ENCODE measurements at places on chromosomes 2 and 18.

DNA sequence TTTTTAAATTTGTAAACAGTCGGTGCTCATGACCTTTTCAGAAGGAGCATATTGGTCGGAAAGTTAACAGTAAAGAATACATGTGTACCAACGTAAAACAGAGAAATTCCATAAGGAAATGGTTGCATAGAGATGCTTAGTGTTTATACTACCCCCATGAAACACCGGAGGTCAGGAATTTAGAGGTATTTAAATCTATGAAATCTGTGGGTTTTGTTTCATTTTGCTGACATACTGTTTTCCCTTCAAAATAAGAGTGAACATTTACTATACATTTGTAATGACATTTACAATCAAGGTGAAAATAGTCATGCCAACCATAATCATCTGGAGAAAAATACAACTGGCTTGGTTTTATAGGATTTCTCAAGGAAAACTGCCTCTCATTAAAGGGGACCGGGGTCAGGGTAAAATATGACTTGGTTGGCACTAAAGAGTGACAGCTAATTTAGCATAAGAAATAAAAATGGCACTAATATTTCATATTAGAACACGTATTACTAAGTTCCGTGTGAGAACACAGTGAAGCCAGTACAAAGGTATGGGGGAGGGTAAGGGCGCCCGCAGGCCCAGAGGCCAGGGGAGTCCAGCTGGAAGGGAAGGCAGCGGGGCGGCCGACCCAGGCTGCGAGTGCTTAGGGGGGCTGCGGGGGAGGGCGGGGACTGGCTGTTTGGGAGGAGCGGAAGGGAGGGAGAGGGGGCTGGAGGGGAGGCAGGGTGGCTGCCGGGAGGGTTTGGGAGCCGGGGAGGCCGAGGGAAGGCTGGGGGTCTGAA is 1.1 kb upstream of the RNU4ATAC start:
- H3K4me1 ChIP-seq = peaks cover 38% of the 10 kb centered on the region
- no peaks in the 10 kb centered on the region for H3K36me3 ChIP-seq
- no peaks in the 10 kb centered on the region for H3K27me3 ChIP-seq
- peak overlapping the region; percentile 97 for H3K4me3 ChIP-seq
- DNase-seq = no peak

DNA sequence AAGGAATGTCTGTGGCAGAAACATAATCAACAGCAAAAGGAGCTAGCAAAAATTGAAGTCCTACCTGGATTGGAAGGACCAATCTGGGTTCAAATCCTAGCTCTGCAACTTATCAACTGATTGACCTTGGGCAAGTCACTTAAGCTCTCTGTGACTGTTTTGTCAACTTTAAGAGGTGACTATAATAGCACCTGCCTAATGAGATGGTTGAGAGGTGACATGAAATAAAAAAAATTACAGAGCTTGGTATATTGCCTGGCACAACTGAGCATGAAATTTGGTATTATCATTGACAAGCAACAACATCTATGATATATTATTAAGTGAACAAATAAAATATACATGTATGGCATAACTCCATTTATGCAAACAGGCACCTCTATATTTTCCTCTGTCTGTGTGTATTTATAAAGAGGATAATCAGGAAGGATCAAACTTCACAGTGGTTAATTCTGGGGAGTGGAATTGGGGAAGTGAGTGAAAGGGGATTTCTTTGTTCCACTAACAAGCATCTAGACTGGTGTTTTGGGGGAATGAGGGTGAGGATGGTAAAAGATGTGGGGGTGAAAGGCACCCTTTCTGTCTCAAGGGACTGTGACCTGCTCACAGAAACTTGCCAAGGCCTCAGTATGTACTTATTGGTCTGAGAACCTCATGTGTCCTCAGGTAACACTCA is 132.8 kb upstream of the SERTAD2 start:
- no peak overlapping the region for H3K4me3 ChIP-seq
- H3K27me3 ChIP-seq = no peaks in the 10 kb centered on the region
- no peak for DNase-seq
- no peak overlapping the region for H3K27ac ChIP-seq

- DNase-seq = no peak
- H3K27me3 ChIP-seq = no peaks in the 10 kb centered on the region
- peaks cover 23% of the 10 kb centered on the region for H3K36me3 ChIP-seq
- H3K4me1 ChIP-seq = peaks cover 30% of the 10 kb centered on the region
- H3K27ac ChIP-seq = peak overlapping the region; percentile 95
These were observed 463 bp downstream of the PPP1CB start for GRCh38 chr2:28751956-28752630.

GRCh38 chr18:21315741-21316197 is 73.7 kb downstream of the GREB1L start:
- H3K27me3 ChIP-seq = no peaks in the 10 kb centered on the region
- no peak for DNase-seq
- no peak overlapping the region for H3K27ac ChIP-seq
- no peaks in the 10 kb centered on the region for H3K36me3 ChIP-seq
- H3K4me1 ChIP-seq = no peaks in the 10 kb centered on the region

- H3K36me3 ChIP-seq = no peaks in the 10 kb centered on the region
- H3K4me1 ChIP-seq = peaks cover 2% of the 10 kb centered on the region
- H3K4me3 ChIP-seq = no peak overlapping the region
- DNase-seq = no peak
- no peak overlapping the region for H3K27ac ChIP-seq
- no peaks in the 10 kb centered on the region for H3K27me3 ChIP-seq
These were observed 45.6 kb upstream of the BZW1 start for GRCh38 chr2:200765995-200766660.

DNA sequence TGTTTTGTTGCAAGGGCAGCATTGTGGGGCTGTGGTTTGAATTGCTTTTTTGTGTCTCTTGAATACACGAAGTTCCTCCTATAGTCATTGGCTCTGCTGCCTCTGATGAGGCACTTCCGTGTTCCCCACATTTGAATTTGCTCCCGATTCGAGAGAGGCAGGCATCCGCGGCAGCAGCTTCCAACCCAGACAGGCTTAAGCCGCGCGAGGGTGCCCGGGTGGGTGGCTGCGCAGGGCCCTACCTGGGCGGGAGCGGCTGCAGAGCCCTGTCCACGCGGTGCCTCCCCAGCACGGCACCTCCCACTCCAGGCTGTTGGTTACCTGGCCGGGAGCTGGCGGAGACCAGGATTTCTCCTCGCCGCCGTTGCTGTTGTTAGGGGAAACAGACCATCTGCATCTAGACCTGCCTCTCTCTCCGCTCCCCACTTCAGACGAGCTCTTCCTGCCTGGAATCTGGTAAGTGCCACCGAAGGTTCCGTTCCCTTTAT is 151.3 kb downstream of the NEDD4L start:
- peak overlapping the region; percentile 93 for H3K27ac ChIP-seq
- H3K27me3 ChIP-seq = peaks cover 8% of the 10 kb centered on the region
- DNase-seq = peak; percentile 18
- H3K4me3 ChIP-seq = peak overlapping the region; percentile 85

GRCh38 chr2:239108459-239108858 is 260.6 kb downstream of the TWIST2 start:
- H3K4me3 ChIP-seq = no peak overlapping the region
- DNase-seq = no peak
- H3K27me3 ChIP-seq = no peaks in the 10 kb centered on the region
- no peaks in the 10 kb centered on the region for H3K4me1 ChIP-seq
- no peak overlapping the region for H3K27ac ChIP-seq

DNA sequence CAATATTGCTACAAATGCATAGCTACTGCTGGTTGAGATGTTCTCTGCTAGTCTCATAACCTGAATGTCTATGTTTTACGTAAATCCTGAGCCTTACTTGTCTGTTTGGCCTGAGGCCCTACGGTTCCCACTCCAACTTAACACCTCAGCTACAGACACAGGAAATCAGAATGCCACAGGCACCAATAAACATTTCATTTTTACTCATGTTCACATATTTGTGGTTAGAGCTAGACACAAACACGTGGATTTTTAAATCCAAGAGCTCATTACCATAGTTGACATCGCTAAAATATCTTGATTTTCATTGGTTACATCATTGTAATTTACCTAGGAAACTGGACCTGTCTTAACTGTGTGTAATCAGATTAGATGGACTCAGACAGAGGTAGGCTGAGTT is 263.8 kb upstream of the CDH19 start:
- no peak overlapping the region for H3K27ac ChIP-seq
- H3K4me3 ChIP-seq = no peak overlapping the region
- H3K36me3 ChIP-seq = no peaks in the 10 kb centered on the region
- H3K4me1 ChIP-seq = no peaks in the 10 kb centered on the region
